ENCODE measurements at places on chromosomes 1 and 21. TPM values are rescaled to one million over a fixed set of nuclear protein-coding genes. Genes with fewer than 3 reads are reported as not detected.

LAMB3 gene
- 0.89 TPM for total RNA-seq

NADK gene
- total RNA-seq = 74.7 TPM

CTH gene
- total RNA-seq = 12.9 TPM

TAGLN2 gene
- total RNA-seq = 463 TPM

DNA sequence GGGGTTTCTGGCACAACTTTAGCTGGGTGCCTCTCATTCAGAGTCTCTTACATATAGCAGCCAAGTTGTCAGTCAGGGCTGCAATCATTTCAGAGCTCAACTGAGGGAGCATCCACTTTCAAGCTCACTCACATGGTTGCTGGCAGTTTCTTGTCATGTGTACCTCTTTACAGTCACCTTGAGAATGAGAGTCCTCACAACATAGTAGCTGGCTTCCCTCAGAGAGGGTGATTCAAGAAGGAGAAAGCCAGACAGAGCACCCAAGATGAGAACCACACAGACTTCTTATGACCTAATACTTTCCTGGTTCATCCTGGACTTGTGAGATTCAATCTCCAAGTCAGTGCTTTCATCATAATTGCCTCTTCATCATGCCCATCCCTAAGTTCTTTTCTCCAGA is 57.2 kb downstream of the DPT start:
- no peaks in the 10 kb centered on the region for H3K27me3 ChIP-seq
- no peaks in the 10 kb centered on the region for H3K4me1 ChIP-seq
- H3K36me3 ChIP-seq = no peaks in the 10 kb centered on the region
- no peak overlapping the region for H3K4me3 ChIP-seq
- no peak overlapping the region for H3K27ac ChIP-seq

GRCh38 chr21:44617071-44617501 is 5.2 kb downstream of the KRTAP10-8 start:
- peaks cover 24% of the 10 kb centered on the region for H3K36me3 ChIP-seq
- no peak for DNase-seq
- no peak overlapping the region for H3K4me3 ChIP-seq
- H3K27me3 ChIP-seq = no peaks in the 10 kb centered on the region
- peaks cover 24% of the 10 kb centered on the region for H3K4me1 ChIP-seq
- H3K27ac ChIP-seq = no peak overlapping the region

GRCh38 chr1:157993147-157993917 is at the start of gene KIRREL1:
Gene KIRREL1, plus strand, starts transcription at chr1:157993645. Its CDS starts 32 bp downstream, at chr1:157993677.
- H3K4me3 ChIP-seq = peak within 1 kb of the TSS; percentile 69
- peaks cover 1% of the 10 kb centered on the region for H3K36me3 ChIP-seq
- H3K27me3 ChIP-seq = peaks cover 51% of the 10 kb centered on the region
- peaks cover 6% of the 10 kb centered on the region for H3K4me1 ChIP-seq
- DNase-seq = peak; percentile 8
- H3K27ac ChIP-seq = no peak within 1 kb of the TSS

GRCh38 chr1:39528082-39528481 is 36.6 kb downstream of the BMP8A start:
- H3K27me3 ChIP-seq = no peaks in the 10 kb centered on the region
- DNase-seq = no peak
- H3K4me3 ChIP-seq = no peak overlapping the region
- H3K27ac ChIP-seq = no peak overlapping the region

- H3K4me3 ChIP-seq = no peak overlapping the region
- H3K27me3 ChIP-seq = no peaks in the 10 kb centered on the region
- H3K4me1 ChIP-seq = no peaks in the 10 kb centered on the region
- no peak for DNase-seq
- no peak overlapping the region for H3K27ac ChIP-seq
- no peaks in the 10 kb centered on the region for H3K36me3 ChIP-seq
These were observed 311.3 kb downstream of the RGS7 start for GRCh38 chr1:241045659-241046058.

GRCh38 chr1:202225131-202225530 is 31.5 kb downstream of the LGR6 start:
- DNase-seq = no peak
- H3K4me1 ChIP-seq = peaks cover 15% of the 10 kb centered on the region
- no peak overlapping the region for H3K4me3 ChIP-seq
- no peaks in the 10 kb centered on the region for H3K36me3 ChIP-seq
- H3K27me3 ChIP-seq = peaks cover 6% of the 10 kb centered on the region
- H3K27ac ChIP-seq = no peak overlapping the region

DNA sequence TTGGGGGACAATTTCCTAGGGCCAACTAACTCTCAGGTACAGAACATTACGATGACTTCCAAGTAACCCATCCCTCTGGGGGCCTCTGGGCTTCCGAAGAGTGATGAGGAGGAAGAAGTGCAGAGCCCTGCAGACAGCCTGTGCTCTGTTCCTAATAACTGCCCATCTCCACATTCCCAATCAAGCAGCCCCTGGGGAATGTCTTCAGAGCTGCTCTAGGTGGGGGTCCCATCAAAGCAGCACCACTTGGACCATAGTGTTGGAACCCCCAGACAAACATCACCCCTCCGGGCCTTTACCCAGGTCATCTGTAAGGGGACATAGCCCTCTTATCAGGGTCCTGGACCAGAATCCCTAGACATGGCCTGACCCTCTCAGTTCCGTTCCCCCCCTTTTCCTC is 357.3 kb downstream of the NPHP4 start:
- no peaks in the 10 kb centered on the region for H3K4me1 ChIP-seq
- no peak overlapping the region for H3K27ac ChIP-seq
- peaks cover 17% of the 10 kb centered on the region for H3K27me3 ChIP-seq
- H3K4me3 ChIP-seq = no peak overlapping the region
- DNase-seq = no peak
- H3K36me3 ChIP-seq = no peaks in the 10 kb centered on the region

DNA sequence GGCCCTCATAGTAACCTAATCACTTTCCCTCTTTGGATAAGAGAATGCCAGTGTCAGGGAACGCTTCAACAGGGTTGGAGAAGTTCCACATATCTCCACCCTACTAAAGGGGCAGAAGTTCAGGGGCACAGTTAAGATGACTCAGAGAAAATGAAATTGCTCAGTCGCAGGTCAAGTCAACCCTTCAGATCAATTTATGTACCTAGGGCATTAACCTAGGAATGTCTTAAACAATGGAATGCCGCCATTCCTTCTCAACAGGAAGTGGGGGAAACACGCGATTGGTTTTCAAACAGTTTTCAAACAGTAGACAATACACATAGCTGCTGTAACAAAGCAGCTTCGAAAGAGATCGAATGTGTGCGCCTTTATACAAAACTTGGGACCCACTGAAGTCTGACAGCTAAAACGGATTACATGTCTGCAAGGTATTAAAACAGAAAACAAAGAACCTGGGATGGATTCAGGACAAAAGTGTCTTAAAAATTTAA is 897 bp downstream of the SLC25A24 start:
- no peaks in the 10 kb centered on the region for H3K27me3 ChIP-seq
- H3K36me3 ChIP-seq = peaks cover 25% of the 10 kb centered on the region
- peak overlapping the region; percentile 85 for H3K4me3 ChIP-seq

- DNase-seq = no peak
- no peaks in the 10 kb centered on the region for H3K36me3 ChIP-seq
- H3K4me3 ChIP-seq = no peak overlapping the region
- no peaks in the 10 kb centered on the region for H3K27me3 ChIP-seq
These were observed 29.9 kb upstream of the EXO1 start for GRCh38 chr1:241817956-241818612.

JAM2 gene
- 2.5 TPM for total RNA-seq

GJA5 gene
- not detected for total RNA-seq

DNA sequence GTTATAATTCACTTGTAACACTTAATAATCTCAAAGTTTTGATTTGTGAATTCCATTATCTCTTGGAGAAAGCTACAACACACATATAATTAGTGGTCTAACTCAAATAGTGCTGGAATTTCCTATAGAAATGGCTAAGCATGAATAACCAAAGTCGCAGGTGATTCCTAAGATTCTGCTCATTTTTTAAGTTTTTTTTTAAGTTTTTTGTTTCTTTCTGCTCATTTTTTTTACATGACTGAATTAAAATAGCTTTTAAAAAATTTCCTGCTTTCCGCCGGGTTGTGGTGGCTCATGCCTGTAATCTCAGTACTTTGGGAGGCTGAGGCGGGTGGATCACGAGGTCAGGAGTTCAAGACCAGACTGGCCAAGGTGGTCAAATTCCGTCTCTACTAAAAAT is 90.4 kb downstream of the APP start:
- no peak overlapping the region for H3K4me3 ChIP-seq
- H3K4me1 ChIP-seq = peaks cover 7% of the 10 kb centered on the region
- DNase-seq = no peak
- H3K27ac ChIP-seq = no peak overlapping the region
- peaks cover 8% of the 10 kb centered on the region for H3K36me3 ChIP-seq

FAM229A gene
- total RNA-seq = 2.8 TPM

- H3K4me3 ChIP-seq = no peak overlapping the region
- peaks cover 3% of the 10 kb centered on the region for H3K36me3 ChIP-seq
- peaks cover 3% of the 10 kb centered on the region for H3K27me3 ChIP-seq
- no peak overlapping the region for H3K27ac ChIP-seq
- no peak for DNase-seq
- peaks cover 13% of the 10 kb centered on the region for H3K4me1 ChIP-seq
These were observed 831 bp downstream of the TIPRL start for GRCh38 chr1:168179438-168180147.

GRCh38 chr1:236484310-236484971 is 39.3 kb upstream of the LGALS8 start:
- H3K27ac ChIP-seq = no peak overlapping the region
- no peak overlapping the region for H3K4me3 ChIP-seq
- no peak for DNase-seq
- no peaks in the 10 kb centered on the region for H3K27me3 ChIP-seq

GRCh38 chr1:232732344-232732910 is 72.8 kb upstream of the MAP10 start:
- peaks cover 8% of the 10 kb centered on the region for H3K27me3 ChIP-seq
- no peak for DNase-seq
- no peaks in the 10 kb centered on the region for H3K36me3 ChIP-seq
- peaks cover 2% of the 10 kb centered on the region for H3K4me1 ChIP-seq
- H3K4me3 ChIP-seq = no peak overlapping the region

GRCh38 chr1:81499487-81499886 is 301.2 kb upstream of the ADGRL2 start:
- DNase-seq = no peak
- H3K36me3 ChIP-seq = no peaks in the 10 kb centered on the region
- no peaks in the 10 kb centered on the region for H3K4me1 ChIP-seq
- no peak overlapping the region for H3K27ac ChIP-seq
- H3K27me3 ChIP-seq = no peaks in the 10 kb centered on the region

OR2T35 gene
- total RNA-seq = not detected

GRCh38 chr1:204304067-204304466 is 55.7 kb downstream of the PLEKHA6 start:
- no peaks in the 10 kb centered on the region for H3K4me1 ChIP-seq
- H3K27me3 ChIP-seq = peaks cover 11% of the 10 kb centered on the region
- no peak for DNase-seq
- no peaks in the 10 kb centered on the region for H3K36me3 ChIP-seq
- H3K27ac ChIP-seq = no peak overlapping the region
- no peak overlapping the region for H3K4me3 ChIP-seq

DPT gene
- not detected for total RNA-seq

VN1R5 gene
- total RNA-seq = not detected

DNA sequence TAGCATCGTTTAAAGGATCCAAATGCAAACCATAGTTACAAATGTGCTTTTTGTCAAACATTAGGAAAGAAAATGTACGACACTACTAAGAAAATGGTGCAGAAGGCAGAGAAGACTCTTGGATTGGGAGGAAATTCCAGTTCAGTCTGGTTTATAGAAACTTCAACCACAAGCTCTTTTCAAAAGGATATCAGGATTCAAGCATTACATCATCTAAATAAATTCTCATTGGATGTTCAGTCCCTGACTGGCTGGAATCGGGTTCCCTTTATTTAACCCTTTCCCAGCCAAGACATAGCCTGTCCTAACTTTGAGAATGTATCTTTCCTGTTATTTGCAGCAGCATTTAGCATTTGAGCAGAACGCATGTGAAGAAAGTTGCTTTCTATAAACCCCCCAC is 184.6 kb downstream of the LMO4 start:
- no peak overlapping the region for H3K27ac ChIP-seq
- DNase-seq = no peak
- H3K27me3 ChIP-seq = peaks cover 10% of the 10 kb centered on the region
- H3K36me3 ChIP-seq = no peaks in the 10 kb centered on the region
- no peaks in the 10 kb centered on the region for H3K4me1 ChIP-seq
- H3K4me3 ChIP-seq = no peak overlapping the region

DNA sequence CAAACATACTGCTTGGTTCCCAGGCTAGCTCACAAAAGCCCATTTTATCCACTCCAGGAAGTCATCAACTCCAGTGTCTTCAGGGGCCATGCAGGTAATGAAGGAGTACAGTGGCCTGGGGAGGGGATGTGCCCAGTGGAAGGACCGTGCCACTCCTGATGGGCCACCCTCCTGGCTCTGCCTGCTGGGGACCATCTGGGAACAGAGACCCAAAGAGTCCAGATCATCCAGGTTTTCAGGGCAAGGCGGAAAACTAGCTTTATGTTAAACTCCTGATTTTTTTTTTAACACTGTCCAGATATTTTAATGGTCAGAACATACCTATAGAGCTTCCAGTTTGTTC is 75.6 kb downstream of the CD46 start:
- no peak overlapping the region for H3K4me3 ChIP-seq
- no peak overlapping the region for H3K27ac ChIP-seq
- no peak for DNase-seq
- H3K36me3 ChIP-seq = peaks cover 17% of the 10 kb centered on the region
- H3K27me3 ChIP-seq = no peaks in the 10 kb centered on the region

- no peak for DNase-seq
- no peak overlapping the region for H3K27ac ChIP-seq
- no peaks in the 10 kb centered on the region for H3K4me1 ChIP-seq
- H3K4me3 ChIP-seq = no peak overlapping the region
- H3K36me3 ChIP-seq = peaks cover 5% of the 10 kb centered on the region
These were observed 9.8 kb downstream of the OVGP1 start for GRCh38 chr1:111417755-111418154.

LIN28A gene
- total RNA-seq = not detected

DNA sequence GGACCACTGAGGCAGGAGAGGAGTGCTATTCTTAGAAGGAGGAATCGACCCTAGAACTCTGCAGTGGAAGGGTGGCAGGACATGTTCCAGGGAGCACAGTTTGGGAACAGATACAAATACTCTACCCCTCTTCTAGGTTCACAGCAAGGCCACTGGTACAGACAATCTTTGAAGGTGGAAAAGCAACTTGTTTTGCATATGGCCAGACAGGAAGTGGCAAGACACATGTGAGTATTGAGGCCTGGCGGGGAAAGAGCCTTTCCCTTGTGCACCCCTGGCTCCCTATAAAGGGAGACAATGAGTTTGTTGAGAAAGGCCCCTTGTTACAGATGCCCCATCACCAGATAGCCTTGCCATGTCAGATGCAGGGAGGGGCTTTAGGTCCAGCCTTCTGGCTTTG is 17.8 kb downstream of the KIF2C start:
- peaks cover 16% of the 10 kb centered on the region for H3K4me1 ChIP-seq
- H3K27ac ChIP-seq = peak overlapping the region; percentile 6
- H3K4me3 ChIP-seq = no peak overlapping the region
- DNase-seq = no peak
- peaks cover 62% of the 10 kb centered on the region for H3K36me3 ChIP-seq

- H3K27ac ChIP-seq = peak overlapping the region; percentile 80
- no peaks in the 10 kb centered on the region for H3K27me3 ChIP-seq
These were observed 5.3 kb upstream of the LRRC8C start for GRCh38 chr1:89627596-89627962.

- DNase-seq = no peak
- H3K4me1 ChIP-seq = no peaks in the 10 kb centered on the region
- H3K36me3 ChIP-seq = peaks cover 1% of the 10 kb centered on the region
These were observed 130.2 kb downstream of the TPR start for GRCh38 chr1:186244825-186245224.

SLC9C2 gene
- total RNA-seq = not detected

Data from activated naive CD8-positive, alpha-beta T cell treated with anti-CD3 and anti-CD28 coated beads for 36 hours (primary cell).